ENCODE measurements at places on chromosomes 13 and 19.

GRCh38 chr19:35000647-35001501 is 751 bp downstream of the GRAMD1A start:
- no peak for DNase-seq

GRCh38 chr13:20519875-20520274 is 5.8 kb downstream of the CRYL1 start:
- DNase-seq: no peak

DNA sequence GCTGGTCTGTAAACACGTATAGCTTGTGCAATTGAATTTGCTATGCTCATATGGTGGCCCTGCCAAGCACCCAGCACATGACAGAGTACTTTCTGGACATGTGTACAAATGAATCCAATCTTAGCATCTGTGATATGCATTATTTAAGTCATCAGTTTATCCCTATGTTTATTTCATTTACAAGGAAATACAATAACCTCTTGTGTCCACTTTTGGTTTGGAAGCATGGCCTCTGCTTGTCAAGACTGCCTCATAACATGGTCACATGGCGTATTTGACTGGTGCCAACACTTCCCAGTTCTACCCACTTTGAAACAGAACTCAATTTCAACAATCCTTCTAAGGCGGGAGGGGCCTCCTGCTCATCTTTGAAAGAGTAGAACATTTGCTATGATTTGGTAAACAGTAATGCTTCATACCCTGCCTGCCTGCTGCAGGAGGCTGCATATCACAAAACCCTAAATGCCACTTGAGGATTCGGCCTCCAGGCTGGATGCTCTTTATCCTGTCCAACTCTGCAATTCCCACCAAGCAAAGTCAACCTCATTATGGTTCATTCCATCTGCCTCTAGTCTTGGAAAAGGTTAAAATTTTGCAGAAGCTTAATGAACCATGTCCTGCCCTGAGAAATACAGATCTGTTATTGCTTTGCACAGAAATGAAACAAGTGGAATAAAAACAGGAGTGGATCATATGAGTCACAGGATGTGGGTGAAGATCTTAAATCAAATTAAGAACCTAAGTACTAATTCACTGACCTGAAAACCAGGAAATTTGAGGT is 151.3 kb downstream of the CYSLTR2 start:
- DNase-seq: no peak

- no peak for DNase-seq
Measured at GRCh38 chr13:25180775-25181537, 8.9 kb upstream of the AMER2 start.

DNA sequence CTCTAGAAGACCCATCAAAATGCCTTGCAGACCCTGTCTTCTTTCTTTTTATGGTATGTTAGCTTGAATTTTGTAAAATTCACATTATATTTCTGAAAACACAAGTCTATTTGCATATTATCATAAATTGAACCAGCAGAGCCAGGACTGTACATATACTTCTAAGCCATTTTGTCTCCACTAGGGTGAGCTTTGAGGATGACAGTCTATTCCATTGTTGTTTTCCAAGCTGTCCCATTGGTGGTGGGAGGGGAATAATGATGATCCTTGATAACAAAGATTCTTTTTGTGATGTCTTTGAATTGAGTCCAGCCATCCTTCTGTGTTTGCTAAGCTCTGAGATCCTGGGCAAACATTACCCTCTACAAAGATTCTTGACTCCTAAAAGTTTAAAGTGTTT is 359.3 kb upstream of the PCDH20 start:
- no peak for DNase-seq

DNA sequence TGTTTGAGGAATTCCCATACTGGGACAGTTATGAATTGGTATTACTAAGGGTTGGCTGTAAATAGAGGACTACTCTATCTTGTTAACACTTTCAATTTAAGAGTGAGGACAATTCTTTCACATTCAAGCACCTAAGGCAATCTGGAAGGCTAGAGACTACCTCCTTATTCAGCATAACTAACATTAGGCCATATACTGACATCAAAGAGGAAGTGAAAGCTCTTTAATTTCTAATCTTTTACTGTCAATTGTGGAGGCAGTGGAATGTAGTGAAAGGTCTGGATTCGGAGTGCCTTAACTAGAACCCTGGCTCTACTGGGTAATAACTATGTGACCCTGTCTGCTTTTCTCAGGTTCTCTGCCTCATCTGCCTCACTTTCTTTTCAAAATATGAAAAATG is 134.0 kb downstream of the UFM1 start:
- DNase-seq: no peak

DNA sequence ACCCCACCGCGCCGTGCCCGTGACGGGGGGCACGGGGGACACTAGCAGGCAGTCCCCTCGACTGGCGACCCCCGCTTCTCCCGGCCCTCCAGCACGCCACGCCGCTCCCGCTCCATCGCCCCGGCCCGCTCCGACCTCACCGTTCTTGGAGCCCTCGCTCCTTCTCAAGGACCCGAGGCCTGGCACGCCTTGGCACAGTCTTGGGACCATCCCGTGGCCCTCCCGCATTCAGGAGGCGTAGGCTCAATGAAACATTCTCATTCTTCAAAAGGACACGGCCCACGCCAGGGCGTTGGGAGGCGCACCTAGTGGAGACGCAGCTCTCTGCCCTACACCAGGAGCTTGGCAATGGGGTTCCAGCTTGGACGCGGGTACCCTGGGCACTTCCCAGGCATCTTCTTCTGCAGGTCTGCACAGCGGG is 473 bp upstream of the CERS1 start:
- DNase-seq: no peak

- no peak for DNase-seq
Measured at GRCh38 chr13:23959231-23959862, 62.0 kb upstream of the C1QTNF9B start.

DNA sequence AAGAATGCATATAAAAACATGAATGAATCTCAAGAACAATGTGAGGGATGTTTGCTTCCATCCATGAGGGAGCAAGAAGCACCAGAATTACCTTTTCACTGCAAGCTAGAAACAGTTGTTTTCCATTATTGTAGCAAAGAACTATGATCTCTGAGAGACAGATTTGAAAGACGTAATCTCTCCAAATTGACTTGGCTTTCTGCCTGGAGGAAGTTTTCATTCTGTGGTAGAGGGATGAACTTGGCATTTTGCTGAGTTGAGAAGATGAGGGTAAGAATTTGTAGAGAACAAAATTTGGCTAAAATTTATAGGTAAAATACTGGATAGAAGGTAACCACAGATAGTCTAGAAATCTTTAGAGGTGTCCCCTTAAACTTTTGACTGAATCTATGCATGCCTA is 496.8 kb downstream of the TDRD3 start:
- DNase-seq: no peak

GRCh38 chr13:33617055-33617454 is 200.9 kb upstream of the RFC3 start:
- no peak for DNase-seq

DNA sequence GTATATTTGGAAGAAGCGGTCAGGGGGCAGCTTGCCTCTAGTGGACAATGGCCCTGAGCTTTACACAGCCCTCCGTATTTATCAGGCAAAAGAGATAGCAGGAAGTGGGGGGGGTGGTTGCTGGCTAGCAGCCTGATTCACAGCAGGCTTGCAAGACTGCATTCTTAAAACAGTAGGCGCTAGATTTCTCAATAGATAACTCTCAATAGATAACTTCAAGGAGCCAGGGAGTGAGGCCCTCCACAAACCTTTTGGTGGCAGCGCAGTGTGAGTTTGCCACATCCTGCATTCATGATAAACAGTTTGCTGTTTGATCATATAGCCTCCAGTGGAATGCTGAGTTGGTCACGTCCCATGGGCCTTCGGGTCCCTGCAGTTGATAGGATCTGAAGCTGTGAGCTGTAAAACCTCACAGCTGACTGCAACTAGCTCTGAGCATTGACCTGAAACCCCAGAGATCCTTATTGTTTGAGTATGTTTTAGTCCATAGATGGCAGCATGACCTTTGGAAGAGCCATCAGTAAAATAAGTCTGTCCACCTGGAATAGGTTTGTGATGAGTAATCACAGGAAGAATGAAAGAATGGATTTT is 12.2 kb downstream of the FPR3 start:
- no peak for DNase-seq

DNA sequence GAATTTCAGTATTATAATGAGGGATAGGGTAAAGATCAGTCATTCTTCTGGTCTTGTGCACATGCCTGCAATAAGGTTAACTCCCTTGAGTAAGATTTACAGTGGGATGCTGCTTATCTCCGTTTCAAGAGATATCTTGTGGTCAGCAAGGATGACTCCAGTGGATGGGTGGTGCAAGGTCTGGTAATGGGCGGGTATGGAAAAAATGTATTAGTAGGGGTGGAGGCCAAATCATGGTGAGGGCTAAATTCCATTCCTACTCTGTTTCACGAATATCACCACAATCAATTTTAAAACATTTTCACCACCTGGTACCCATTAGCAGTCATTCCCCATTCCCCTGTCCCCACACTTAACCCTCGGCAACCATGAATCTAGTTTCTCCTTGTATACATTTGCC is 40.6 kb downstream of the CCDC122 start:
- DNase-seq: no peak

GRCh38 chr19:40907968-40908735 is 26.1 kb upstream of the CYP2A7 start:
- no peak for DNase-seq

DNA sequence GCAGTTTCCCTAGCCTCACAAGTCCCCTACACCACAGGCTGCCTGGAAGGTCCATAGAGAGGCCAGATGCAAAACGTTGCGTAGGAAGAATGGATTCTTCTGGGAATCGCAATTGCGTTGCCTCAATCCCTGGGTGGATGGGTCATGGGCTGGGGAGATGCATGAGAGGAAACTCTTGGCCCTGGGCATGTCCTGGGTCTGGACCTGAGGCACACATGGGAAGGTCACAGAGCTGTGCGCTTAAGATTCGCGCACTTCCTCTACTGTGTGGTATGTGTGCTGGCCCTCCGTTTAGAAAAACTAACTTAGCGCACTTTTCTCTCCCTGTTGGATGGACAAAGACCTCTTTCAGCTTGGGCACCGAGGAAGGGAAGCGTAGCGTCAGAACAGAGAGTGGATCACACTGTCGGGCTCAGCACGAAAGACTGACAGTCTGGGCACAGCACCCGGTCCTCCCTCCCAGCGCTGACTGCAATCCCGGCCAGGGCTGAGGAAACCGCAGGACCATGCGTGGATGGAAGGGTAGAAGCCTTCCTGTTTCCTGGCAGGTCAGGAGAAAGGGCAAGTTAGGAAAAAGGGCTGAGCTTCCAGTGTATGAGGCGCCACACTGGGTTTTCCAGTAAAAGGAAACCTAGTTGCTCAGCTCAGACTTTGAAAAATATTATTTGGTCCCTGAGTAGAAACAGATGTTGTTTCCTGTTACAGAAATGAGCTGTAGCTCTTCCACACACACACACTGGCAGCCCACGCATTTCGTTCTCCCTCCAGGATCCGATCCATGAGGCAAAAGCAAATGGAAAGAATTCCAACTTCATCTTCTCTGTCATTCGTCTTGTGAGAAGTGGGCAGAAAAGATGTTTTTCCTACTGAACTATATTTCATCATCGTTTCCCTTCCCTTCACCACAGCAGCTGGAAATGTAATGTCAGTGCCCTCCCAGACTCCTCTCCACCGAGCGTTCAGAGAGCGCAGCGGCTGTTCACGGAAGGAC is 86.0 kb downstream of the ING1 start:
- DNase-seq: peak; percentile 38

- no peak for DNase-seq
Measured at GRCh38 chr13:50016444-50016843, 1.2 kb downstream of the KCNRG start.

- peak; percentile 56 for DNase-seq
Measured at GRCh38 chr19:45955905-45956608, 17.6 kb downstream of the NOVA2 start.

DNA sequence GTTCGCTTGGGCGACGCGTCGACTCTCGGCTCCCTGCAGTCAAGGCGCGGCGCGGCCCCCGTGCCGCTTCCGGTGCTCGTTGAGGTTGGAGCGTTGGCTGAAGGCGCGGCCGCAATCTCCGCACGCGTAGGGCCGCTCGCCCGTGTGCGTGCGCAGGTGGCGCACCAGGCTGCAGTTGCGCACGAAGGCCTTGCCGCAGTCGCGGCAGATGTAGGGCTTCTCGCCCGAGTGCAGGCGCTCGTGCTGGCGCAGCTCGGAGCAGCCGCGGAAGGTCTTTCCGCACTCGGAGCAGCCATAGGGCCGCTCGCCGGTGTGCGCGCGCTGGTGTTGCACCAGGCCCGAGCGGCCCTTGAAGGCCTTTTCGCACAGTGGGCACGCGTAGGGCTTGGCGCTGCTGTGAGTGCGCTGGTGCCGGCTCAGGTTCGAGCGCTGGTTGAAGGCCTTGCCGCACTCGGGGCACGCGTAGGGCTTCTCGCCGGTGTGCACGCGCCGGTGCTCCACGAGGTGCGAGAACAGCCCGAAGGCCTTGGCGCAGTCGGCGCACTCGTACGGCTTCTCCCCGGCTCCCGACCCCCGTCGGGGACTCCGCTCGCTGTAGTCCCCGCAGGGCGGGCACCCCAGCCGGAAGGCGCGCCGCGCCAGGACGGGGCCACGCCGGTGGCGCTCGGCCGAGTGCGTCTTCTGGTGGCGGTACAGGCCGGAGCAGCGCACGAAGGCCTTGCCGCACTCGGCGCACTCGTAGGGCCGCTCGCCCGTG is 5.3 kb upstream of the ZNF497 start:
- DNase-seq: no peak

GRCh38 chr19:56930647-56931535 is 90.4 kb upstream of the PEG3 start:
- no peak for DNase-seq

GRCh38 chr13:23828086-23828485 is 61.1 kb downstream of the MIPEP start:
- no peak for DNase-seq

DNA sequence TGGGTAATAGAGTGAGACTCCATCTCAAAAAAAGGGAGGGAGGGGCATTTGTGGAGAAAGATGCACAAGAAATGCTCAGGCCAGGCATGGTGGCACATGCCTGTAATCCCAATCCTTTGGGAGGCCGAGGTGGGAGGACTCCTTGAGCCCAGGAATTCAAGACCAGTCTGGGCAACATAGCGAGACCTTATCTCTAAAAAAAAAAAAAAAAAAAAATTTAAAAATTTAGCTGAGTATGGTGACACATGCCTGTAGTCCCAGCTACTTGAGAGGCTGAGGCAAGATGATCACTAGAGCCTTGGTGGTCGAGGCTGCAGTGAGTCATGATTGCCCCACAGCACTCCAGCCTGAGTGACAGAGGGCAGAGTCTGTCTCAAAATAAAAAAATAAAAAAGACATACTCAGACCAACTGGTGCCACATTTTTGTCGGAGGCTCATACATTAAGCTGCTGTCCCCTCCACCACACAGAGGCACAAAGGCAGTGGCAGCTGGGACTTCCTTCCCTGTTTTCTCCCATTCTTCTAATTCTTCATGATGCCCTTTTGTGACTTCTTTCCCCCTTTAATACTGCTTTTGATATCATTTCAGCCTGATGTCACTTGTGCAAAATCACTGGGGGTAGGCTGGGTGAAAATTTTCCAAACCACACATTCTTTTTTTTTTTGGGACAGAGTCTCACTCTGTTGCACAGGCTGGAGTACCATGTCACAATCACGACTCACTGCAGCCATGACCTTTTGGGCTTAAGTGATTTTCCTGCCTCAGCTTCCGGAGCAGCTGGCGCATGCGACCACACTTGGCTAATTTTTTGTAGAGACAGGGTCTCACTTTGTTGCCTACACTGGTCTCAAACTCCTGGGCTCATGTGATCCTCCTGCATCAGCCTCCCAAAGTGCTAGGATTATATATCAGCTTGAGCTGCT is 26.8 kb upstream of the CXCL17 start:
- no peak for DNase-seq

GRCh38 chr13:61414686-61415057 is 977 bp downstream of the PCDH20 start:
- no peak for DNase-seq

GRCh38 chr19:7904074-7905020 is 670 bp downstream of the MAP2K7 start:
- peak; percentile 42 for DNase-seq

GRCh38 chr13:52022356-52022755 is 2.1 kb upstream of the UTP14C start:
- DNase-seq: no peak
